ENCODE measurements at places on chromosomes 7 and 10.

DNA sequence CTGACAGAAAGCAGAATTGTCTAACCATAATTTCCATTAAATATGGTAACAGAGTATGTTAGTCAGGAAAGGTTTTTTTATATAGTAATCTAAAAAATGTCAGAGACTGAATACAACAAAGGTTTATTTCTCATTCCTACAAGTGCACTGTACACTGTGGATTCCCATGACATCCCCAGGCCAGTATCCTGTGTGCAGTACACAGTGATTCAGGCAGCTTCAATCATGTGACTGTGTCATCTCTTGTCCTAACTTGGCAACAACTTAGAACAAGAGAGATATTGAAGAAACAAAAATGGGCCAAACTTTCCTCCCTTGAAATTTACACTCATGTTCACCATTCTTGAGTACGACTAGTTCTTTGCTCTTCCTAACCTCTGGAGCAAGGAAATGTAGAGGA lies 189.8 kb upstream of the SEMA3A start:
- DNase-seq: no peak

DNA sequence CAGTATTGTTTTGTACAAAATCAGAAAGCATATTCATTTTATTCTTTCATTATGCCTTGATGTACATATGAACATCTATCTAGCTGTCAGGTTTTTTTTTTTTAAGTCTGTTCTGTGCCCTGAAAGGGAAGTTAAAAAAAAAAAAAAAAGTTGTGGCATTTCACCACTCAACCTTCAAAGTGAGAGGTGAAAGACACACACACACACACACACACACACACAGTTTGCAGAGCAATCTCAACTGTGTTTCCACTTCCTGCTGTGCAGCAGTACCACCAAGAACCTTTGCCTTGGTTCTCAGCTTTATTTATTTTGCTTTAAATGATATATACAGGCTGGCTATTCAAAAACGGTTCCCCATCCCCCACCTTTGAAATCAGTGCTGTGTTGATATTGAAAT lies 955.6 kb downstream of the GATA3 start:
- DNase-seq: no peak

GRCh38 chr10:24385776-24386175 lies 176.8 kb downstream of the KIAA1217 start:
- no peak for DNase-seq

GRCh38 chr7:79977481-79977880 lies 157.2 kb upstream of the GNAI1 start:
- DNase-seq: no peak

GRCh38 chr10:75651417-75651816 lies 220.0 kb downstream of the LRMDA start:
- DNase-seq: no peak

DNA sequence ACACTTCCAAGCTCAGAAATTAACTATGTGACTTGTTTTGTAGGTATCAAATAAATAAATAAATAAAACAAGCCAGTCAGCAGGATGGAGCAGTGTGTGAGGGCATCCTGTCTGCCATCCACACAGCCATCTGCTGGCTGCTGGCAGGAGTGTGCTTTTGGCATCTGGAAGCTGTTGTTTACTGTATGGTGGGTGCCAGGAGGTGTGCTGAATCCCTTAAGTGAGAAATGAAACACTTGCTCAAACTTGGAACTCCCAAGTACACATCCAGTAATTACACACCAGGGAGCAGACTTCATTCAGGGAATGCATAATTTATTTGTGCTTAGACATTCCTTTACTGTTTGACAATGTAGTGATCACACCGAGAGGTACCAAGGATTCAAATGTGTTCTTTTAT lies 16.9 kb upstream of the TAX1BP1 start:
- DNase-seq: no peak

DNA sequence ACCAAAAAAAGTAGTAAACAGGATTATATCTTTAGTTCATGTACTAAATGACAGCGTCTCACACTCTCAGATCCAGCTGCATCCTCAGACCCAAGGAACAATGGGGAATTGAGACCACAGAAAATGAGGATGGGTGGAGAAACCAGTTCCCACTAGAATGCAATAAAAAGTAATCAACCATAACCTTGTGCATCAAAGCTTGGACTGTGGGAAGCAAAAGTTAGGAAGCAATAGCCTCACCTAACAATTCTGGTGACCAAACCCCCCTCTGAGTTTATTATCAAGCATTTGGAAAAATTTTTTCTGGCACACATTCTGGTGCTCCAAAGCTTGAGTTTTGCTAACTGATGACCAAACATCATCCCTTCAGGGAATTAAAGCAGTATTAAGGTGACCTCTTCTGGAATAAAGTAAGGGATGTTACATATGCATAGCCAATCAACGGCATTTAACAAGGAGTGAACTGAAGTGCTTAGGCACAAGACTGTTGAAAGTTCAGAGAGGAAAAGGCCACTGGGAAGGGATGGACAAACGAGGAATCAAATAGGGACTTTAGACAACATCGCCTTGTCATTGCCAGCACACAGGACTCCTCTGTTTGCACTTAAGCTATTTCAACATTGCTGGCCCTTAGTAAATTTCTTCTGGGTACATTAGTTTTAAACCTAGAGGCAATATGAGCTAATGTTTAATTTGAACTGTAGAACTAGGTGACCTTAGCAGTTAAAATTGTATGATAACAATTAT lies 1.2 kb upstream of the MAT1A start:
- DNase-seq: no peak

DNA sequence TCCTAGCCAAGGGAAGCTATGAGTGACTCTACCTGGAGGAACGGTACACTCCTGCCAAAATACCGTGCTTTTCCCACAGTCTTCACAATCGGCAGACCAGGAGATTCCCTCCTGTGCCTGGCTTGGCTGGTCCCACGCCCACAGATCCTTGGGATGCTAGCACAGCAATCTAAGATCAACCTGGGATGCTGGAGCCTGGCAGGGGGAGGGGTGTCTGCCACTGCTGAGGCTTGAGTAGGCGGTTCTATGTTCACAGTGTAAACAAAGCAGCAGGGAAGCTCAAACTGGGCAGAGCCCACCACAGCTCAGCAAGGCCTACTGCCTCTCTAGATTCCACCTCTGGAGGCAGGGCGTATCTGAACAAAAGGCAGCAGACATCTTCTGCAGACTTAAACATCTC lies 295.3 kb downstream of the ELMO1 start:
- DNase-seq: no peak
